Hematopoietic multipotent progenitor cell treated with erythropoietin and hydrocortisone succinate and interleukin-3 and kit ligand, for 4 days (in vitro differentiated cells): ENCODE measurements at places on chromosomes 2 and 18.

DNA sequence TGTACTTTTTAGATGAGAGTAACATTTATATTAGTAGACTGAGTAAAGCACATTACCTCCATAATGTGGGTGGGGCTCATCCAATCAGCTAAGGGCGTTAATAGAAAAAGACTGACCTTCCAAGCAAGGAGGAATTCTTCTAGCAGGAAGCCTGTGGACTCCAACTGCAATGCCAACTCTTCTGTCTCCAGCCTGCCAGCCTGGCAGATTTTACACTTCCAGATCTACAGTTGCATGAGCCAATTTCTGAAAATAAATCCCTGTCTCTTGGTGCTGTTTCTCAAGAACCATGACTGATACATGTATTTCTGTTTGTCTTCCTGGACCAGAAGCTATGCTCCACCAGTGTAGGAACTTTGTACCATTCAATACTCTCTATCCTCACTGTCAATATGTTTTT, 69.0 kb upstream of the LMAN1 start:
- no peak for DNase-seq

DNA sequence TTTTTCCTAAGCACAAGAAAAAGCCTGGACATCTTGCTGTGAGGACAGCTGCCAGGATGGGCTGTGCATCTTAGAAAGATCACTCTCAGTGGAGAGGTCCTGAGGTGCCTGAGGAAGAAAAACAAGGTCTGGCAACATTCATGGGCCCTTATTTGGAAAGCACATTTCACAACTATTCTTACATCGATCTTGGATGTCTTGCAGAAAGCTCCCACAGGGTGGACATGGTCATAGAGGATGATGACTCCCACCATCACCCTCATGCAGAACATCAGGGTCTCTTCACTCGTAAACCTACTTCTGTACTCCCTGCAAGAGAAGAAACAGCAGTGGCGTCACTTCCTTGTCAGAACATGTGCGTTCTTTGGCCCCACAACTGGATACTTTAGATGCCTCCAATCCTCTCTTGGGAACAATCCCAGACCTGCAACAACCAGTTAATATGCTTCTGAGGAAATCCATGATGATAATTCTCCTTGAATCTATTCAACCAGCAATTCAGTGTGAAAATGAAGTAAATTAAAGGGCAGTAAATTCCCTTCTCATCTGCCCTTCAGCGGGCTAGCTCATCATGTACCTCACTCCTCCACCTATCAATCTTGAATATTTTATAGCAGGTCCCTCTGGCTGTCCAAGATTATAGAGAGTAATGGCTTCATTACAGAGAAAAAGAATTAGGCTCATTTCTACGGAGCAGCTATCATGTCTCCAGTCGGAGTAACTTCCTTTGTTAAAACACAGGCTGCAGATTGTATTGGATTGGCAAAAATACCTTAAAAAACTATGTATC, 106.2 kb downstream of the CYRIA start:
- no peak for DNase-seq

DNA sequence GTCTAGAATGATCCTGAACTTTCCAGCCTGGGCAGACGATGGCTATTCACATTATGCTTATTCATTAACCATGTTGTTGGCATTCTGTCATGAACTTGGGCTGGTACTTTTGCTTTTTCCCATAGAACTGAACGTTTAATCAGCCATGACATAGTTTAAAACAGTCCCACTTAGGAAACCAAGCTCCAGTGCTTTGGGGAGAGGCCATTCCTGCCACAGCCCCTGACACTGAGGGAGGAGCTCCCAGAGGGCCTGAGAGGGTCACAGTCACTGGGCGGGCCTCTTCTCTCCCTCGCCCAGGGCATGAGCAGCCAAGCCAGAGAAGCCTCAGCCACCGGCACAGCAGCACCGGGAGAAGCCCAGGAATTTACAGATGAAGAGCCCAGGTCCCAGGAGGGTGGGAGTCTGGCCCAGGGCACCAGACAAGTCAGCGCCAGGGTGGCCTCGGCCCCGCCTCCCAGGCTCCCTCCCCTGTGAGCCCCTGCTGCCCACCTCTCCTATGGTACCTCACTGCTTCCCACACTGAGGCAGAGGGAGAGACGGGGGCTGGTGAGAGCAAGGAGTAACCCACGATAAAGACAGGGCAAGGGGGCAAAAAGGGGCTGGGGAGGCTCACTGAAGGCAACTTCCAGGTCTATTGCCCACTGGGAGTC, 33.6 kb downstream of the MAL start:
- no peak for DNase-seq

- DNase-seq = no peak
Observed at GRCh38 chr18:57918601-57919000, 115.5 kb upstream of the ATP8B1 start.

DNA sequence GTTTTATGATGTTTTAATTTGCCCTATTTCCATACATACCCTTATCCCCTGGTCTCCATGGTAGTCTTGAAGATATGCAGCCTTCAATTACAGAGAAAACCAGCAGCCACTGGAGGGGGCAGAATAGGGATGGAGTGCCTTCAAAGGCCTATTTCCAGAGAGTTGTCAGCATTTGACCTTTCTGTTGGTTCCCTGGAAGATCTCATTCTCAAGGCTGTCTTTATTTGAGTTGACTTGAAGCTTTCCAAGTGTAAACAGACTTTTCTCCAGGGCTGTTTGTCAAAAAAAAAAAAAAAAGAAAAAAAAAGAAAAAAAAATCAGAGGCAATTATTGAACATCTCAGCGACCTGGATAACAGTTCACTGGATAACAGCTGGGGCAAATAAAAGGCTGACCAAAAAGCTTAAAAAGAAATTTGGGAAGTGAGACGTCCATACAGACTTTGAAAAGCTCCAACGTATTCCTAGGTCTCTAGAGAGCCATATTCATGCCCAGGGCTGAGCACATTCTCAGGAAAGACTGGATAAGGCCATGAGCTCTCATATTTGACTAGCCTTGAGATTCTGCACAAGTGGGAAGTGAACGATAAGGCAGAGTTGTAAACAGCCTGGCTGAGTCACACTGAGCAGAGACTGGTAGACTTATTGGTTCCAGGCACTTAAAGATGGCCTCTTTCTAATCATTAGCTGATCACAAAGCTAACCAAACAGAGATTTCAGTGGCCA, 126.6 kb downstream of the VAPA start:
- DNase-seq = no peak

- no peak for DNase-seq
Observed at GRCh38 chr2:10478298-10478625, 30.1 kb upstream of the ODC1 start.

GRCh38 chr2:217751192-217751591, 251.6 kb downstream of the TNS1 start:
- no peak for DNase-seq

- no peak for DNase-seq
Observed at GRCh38 chr2:76667821-76668271, 854.3 kb downstream of the LRRTM4 start.

DNA sequence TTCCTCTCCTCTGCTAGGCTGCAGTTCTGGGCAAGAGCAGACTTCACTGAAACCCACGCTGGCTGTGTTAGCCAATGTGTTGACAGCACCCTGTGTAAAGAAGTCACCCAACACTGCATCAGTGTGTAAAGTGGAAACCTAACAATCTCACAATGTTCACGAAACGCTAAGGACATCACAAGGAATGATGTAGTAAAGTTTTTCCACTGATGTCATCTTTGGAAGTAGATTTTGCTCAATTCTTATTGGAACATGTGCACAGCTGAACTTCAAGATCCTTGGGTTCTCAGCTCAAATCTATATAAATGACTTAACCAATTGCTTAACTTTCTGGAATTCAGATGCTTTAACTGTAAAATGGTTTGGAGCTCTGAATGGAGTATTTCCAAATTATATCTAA, 1112.5 kb downstream of the TSN start:
- no peak for DNase-seq

DNA sequence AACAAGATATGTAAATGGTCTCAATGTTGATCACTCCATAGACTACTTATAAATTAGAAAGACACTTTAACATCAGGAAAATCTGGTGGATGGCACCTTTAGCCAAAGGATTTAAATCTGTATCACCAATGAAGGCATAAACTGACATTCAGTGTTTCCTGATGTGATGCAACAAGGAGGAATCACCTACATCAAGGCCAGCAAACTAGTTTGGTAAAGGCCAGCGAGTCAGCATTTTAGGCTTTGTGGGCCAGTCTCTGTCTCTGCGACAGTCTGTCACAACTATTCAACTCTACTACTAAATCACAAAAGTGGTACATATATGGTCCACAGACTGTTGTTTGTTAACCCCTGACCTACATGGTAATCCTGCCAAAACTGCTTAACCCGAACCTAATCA, 33.3 kb downstream of the C2orf76 start:
- DNase-seq = peak; percentile 45

- peak; percentile 28 for DNase-seq
Observed at GRCh38 chr2:216216951-216217903, 108.1 kb downstream of the XRCC5 start.
